DMS153 (cell line): ENCODE measurements at places on chromosomes 11 and 22.

DNA sequence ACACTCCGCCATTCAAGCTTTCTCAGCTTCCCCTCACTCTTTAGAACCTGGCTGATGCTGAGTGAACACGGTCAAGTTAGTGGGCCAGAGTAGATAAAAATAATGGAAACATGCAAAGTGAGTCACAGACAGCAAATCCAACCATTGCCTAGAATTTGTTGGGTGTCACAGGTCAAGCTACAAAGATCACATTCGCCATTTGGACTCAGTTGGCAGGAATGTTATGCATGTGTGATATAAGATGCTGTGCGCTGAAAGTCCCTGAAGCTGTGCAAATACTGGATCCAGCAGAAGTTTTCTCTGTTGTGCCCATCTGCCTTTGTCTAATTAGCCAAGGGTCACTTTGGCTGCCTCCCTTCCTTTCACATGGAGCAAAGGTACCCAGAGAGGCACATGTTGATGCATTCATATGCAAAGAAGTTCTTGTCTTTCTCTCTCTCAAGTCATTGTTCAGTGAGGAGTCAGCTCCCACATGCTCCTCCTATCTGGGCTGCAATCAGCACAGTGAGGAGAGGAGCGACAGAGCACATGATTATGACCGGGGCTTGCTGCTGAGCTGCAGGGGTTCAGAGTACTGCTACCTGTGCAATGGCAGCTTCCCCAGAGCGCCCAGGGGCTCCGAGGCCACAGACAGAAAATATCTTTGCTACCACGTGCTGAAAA is 39.7 kb downstream of the FLI1 start:
- DNase-seq, result no peak

- DNase-seq, result no peak
These were observed 791 bp downstream of the EI24 start for GRCh38 chr11:125569915-125570621.

DNA sequence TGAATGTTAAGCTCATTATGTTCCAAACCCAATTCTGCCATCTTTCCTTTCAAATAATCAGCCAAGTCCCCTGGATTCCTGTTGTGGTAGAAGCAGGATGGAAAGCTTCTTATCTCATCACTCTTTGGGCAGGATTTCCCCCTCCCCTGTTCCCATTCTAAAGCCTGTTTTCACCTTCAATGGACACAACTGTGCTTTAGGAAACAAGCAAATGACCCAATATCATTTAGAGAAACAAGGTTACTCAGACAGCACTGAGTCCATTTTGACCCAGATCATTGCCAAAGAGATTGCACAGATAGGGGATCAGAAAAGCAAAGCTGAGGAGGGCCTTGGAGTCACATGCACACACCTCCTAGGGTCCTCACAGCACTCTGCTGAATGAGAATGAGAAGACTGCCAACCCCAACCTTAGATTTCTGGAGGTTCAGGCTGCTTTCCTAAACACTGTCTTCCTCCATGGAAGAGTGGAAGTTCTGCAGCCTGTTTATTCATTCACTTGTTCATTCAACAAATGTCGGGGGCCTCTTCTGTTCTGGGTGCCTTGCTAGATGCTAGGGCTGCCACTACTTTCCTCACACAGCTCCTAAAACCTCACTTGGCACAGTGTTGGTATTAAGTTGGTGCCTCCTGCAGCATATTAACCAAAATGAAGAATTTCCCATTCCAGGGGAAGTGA is 95.3 kb downstream of the ME3 start:
- DNase-seq, result no peak

GRCh38 chr22:19679522-19680101 is 34.7 kb upstream of the SEPTIN5 start:
- no peak for DNase-seq

GRCh38 chr11:40380835-40381234 is 1078.6 kb downstream of the LRRC4C start:
- DNase-seq, result no peak

DNA sequence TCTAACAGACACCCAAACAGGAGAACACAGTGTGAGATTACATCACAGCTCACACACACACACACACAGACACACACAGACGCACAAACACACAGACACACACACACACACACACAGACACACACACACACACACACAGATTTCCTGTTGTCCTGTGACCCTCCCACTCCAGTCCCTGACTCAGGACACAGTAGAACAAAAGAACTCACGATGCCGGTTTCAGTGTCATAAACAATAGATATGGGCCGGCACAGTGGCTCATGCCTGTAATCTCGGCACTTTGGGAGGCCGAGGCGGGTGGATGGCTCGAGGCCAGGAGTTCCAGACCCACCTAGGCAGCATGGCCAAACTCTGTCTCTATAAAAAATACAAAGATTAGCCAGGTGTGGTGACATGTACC is 13.8 kb upstream of the KAT5 start:
- no peak for DNase-seq

DNA sequence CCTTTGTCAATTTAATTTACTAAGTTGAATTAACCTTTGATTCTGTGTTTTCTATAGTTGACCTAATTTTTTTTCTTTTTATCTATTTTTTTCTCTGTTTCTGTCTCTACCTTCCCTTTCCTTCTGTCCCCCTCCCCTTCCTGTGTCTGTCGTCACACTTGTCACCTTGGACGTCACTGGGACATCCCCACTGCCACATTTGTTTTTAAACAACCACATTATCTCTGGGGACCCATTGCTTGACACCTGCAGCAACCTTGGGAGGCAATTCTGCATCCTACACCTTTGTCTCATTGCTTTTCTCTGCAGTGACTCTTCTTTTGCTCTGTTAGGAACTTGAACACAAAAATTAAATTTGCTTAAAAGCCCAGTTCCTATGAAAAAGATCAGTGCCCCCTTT is 51.8 kb upstream of the TTC12 start:
- DNase-seq, result no peak

GRCh38 chr11:97948793-97949192 is 1072.0 kb upstream of the CNTN5 start:
- DNase-seq, result no peak

- no peak for DNase-seq
These were observed 99.2 kb upstream of the B3GAT1 start for GRCh38 chr11:134511255-134511654.

- DNase-seq, result no peak
These were observed 817.8 kb upstream of the LUZP2 start for GRCh38 chr11:23679041-23679440.

- no peak for DNase-seq
These were observed 98.0 kb downstream of the SLC36A4 start for GRCh38 chr11:93099806-93100205.

DNA sequence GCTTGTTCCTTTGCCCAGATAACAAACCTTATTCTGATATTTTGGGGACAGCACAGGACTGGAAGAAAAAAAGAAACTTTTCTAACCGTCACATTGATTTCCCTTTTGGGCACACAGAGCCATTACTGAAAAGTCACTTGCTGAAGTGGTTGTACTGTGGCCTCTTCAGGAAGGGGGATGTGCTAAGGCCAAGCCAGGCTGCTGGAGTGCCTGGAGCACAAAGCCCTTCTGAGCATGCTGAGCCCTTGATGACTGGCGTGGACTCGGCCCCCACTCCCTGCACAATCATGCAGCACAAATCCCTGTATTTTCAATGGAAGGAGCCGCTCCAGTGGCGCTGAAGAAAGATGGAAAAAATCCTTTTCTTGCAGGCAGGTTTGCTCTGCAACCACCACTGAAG is 164.2 kb downstream of the NTM start:
- no peak for DNase-seq

DNA sequence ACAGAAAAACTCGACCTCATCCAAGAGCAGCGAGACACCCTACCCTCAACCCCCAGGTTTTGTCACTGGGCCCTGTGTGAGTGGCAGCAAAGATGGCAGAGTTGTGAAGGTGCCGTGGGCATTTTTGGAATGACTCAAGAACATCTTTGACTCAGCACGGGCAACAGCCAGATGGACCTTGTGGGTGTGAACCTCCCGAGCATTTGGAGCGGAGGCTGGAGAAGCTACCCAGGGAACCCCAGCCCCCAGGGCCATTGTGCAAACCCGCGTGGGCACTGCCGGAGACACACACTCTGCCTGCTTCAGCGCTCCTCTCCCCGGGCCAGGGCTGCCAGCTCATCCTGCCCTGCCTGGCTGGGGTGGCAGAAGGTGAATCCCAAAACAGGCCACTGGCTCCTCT is 66.1 kb downstream of the PANX1 start:
- no peak for DNase-seq

GRCh38 chr22:23180893-23181720 is 798 bp downstream of the BCR start:
- no peak for DNase-seq

- no peak for DNase-seq
These were observed 5.1 kb upstream of the DRG1 start for GRCh38 chr22:31394326-31394725.

GRCh38 chr11:93842461-93842860 is 8.0 kb downstream of the VSTM5 start:
- no peak for DNase-seq

- no peak for DNase-seq
These were observed 53.2 kb downstream of the MTMR3 start for GRCh38 chr22:29936186-29936585.

GRCh38 chr22:48035897-48036296 is 1273.4 kb downstream of the TBC1D22A start:
- DNase-seq, result no peak

DNA sequence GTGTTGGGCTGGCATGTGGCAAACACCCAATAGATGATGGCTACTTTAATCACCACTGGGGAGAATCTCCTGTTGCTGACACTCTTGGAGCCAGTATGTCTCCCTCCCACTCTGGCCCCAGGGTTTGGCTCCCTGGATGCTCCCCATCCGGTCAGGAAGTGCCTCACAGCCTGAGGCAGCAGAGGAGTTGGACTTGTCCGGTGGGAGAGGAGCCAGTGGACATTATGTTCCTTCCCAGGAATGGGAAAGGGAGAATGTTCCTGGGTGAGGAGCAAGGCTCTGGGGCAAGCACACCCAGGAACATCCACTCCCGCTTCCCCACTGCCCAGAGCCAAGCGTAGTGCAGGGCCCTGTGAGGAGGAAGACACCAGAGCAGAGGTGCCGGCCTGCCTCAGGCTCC is 84.6 kb upstream of the NAV2 start:
- DNase-seq, result no peak

- no peak for DNase-seq
These were observed 24.5 kb upstream of the TNRC6B start for GRCh38 chr22:40153192-40153591.

DNA sequence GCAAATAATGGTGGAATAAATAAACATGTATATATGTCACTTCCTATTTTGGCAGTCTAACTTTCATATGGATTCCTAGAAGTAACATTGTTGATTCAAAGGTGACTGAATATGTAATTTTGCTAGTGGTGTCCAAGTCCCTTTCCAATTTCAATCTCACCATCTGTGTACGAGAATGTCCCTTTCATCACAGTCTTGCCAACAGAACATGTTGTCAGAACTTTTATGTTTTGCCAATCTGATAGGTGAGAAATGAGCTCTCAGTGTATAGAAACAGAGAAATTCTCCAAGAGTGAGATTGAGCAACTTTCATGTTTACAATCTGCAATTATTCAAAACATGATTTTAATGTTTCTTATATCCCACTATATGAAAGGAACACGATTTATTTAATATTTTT is 167.5 kb downstream of the CNTN5 start:
- DNase-seq, result no peak

GRCh38 chr11:32030875-32031503 is 59.9 kb upstream of the RCN1 start:
- DNase-seq, result no peak

- no peak for DNase-seq
These were observed 45.4 kb upstream of the ANO3 start for GRCh38 chr11:26286472-26287066.

DNA sequence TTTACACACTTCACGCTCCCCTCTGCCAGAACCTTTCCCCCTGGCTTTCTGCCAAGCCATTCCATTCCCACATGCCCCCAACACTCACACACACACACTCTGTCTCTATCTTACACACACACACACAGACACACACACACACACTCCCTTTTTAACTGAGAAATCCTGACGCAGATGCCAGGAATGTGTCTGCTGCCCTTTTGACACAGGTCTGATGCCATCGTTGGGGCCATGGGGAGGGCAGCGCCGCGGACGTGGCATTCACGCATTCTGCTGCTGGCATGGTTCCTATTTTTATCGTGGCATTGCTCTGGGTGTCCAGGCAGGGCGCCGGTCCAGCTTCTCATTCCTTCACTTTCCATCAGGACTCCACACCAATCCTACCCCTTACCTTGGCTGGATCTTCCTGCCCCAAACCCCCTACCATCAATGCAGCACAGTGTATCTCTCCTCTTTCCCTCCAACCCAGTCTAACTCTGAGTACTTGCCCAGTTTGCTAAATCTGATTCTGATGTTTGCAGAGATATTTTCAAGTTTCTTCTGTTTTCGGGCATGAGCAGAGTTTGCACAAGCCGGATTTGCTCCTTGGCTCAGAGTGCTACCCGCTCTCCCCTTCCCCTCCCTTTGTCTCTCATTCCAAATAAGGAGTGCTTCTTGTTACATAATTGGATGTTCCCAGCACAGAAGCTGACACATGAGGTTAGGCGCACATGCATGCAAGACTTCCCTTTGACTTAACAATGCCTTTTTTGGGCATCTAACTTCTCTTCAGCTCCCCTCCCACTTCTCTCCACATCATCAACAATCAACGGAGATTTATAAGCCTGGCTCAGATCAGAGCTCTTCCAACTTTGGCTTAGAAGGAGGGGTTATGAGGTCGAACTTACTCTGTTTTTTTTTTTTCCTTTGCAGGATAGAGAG is 18.8 kb downstream of the SNX19 start:
- DNase-seq, result no peak

DNA sequence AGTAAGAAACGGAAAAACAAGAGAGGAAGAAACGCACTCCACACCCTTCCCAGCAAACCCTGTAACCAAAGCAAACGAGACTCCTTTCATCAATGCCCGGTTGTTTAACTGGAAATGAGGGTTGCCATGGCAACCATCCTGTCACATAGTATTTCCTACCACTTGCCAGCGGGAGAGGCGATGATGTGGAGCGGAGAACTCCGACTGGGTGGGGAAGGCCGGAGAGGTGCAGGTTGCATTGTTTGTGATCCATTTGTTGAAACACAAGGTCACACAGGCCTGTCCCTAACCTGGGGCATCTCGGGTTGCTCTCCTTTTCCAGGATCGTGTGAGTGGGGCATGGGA is 609.9 kb downstream of the BUD13 start:
- DNase-seq, result peak; percentile 89

- DNase-seq, result peak; percentile 87
These were observed 19.8 kb upstream of the LRRC10B start for GRCh38 chr11:61488651-61489291.
